Activated T-cell treated with anti-CD3 and anti-CD28 coated beads, Interleukin-2, amount 50 U/mL, for 48 hours (primary cell): ENCODE measurements at places on chromosomes 16 and 17.
A peak's percentile ranks its signal among the peaks of the same experiment; 100 is the strongest.

- no peak for DNase-seq
Measured at GRCh38 chr17:77111934-77112296, 28.9 kb upstream of the SEC14L1 start.

DNA sequence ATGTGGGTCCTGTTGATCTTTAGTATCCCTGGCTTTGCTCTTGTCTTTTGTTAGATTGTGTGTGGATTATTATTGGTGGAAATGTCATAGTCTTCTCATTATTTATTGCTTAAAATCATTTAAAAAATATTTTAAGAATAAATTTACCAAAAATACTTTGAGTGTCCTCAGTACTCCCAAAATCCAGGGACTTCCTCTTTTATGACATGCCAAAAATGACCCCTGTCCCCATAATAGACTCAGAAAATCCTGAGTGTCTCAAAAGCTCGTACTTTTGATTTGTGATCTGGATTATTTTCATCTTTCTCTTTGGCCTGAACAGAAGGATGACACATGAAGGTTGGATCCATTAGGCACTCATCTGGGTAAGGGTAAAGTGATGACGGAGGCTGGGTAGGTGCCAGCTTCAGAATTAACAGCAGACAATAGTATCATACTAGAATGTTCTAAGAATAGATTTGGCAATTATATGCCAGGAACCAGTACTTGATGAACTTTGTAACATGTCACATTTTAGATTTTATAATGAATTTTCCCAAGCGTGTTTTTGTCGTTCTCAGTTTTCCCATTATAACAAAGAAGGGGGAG is 602.2 kb upstream of the CDH8 start:
- DNase-seq, result no peak

DNA sequence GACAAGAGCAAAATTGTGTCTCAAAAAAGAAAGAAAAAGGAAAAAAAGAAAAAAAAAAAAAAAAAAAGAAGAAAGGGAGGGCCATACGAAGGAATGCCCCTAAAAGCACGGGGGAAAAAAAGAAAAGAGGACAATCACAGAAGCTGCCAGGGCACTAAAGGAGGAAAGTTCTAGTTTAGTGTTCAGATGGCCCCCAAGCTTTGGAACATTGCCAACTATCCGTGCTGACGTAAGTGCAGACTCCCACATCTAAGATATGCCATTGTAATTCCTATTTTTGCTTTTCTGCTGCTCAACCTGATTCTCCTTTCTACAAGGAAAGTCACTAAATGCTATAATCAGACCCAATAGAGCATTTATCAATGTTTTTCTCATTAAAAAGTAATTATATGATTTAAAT is 842.1 kb downstream of the KCNJ2 start:
- DNase-seq, result no peak

GRCh38 chr17:50583641-50584040 is 23.1 kb downstream of the CACNA1G start:
- DNase-seq, result no peak

GRCh38 chr16:20107083-20107482 is 33.4 kb upstream of the GPR139 start:
- no peak for DNase-seq

DNA sequence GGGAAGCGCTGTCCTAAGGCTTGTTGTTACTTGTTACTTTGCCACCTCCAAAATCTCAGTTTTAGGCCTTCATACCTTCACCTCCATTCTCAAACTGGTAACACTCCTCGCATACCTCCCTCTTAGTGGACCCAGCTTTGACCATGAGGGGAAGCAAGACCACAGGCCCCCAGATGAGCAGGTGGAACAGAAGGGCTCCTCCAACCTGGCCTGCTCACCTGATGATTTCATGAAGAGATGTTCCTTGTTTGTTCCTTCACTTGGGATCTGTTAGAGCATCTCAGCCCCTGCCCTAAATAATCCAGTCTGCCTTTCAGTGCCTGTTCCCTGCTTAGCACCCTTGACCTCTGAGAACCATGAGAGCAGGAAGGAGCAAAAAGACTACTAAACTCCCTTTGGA is 28.7 kb downstream of the DHX38 start:
- DNase-seq, result no peak

- DNase-seq, result no peak
Measured at GRCh38 chr17:82445542-82445941, 5.0 kb downstream of the CYBC1 start.

- DNase-seq, result peak; percentile 78
Measured at GRCh38 chr16:30184096-30184890, 891 bp downstream of the CORO1A start.

- no peak for DNase-seq
Measured at GRCh38 chr16:53910990-53911389, 207.0 kb downstream of the FTO start.

GRCh38 chr17:80596760-80597608 is 52.3 kb downstream of the RPTOR start:
- DNase-seq, result peak; percentile 59

DNA sequence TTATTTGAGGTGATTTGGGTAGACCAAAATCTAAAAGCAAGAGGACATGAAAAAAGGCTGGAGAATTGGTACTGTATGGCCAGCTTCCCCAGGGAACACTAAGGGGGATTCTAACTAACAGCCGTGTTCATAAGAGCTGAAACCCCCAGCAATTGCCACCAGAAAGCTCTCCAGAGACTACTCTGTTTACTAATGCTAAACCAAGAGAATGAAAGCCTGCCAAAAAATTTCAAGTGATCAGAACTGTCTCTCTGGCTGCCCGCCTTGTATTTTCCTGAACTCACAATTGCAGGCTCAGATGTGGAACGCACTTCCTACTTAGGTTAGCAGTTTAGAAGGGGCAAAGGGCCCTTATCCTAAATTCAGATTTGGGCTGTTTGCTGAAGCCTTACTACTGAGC is 24.1 kb downstream of the MYH10 start:
- no peak for DNase-seq

DNA sequence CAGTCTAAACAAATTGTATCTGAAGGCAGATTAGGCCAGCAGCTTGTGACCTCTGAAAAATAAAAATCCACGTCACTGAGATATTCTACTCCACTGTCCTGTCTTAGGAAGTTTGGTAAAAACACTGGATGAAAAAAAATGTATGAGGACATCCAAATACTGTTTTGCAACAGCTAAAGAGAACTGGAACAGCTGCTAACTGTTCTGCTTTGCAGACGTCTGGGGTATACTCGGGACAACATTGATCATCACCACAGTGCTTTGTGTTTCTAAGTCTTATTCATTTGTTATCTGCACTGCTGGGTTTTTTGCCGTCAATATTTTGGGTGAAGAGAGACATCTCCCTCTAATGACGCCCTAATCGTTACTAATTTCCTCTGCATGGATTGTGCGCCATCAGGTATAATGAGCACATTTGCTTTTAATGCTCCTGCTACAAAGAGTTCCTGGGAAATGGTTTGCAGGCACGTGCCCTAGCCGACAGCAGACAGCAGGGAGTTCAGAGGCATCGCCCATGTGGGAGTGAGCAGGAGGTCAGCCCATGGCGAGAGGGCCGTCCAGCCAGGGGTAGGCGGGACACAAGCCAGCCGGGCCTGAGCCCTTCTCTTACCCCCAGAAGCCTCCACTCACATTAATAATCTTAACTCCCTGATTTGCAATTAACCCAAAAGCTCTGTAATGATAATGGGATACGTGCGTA is 87.0 kb downstream of the CBLN1 start:
- DNase-seq, result no peak

DNA sequence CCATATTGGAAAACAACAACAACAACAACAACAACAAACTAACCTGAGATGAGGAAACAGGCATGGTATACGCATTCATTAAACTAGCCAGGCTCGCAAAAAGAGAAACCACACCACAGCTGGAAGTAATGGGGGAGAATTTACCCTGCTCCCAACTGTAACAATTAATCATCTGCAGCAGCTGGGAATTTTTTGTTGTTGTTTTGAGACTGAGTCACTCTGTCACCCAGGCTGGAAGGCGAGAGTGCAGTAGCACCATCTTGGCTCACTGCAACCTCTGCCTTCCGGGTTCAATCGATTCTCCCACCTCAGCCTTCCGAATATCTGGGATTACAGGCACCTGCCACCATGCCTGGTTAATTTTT is 16.3 kb downstream of the PRPSAP1 start:
- DNase-seq, result no peak

- no peak for DNase-seq
Measured at GRCh38 chr17:21124086-21124485, 2.7 kb upstream of the DHRS7B start.

DNA sequence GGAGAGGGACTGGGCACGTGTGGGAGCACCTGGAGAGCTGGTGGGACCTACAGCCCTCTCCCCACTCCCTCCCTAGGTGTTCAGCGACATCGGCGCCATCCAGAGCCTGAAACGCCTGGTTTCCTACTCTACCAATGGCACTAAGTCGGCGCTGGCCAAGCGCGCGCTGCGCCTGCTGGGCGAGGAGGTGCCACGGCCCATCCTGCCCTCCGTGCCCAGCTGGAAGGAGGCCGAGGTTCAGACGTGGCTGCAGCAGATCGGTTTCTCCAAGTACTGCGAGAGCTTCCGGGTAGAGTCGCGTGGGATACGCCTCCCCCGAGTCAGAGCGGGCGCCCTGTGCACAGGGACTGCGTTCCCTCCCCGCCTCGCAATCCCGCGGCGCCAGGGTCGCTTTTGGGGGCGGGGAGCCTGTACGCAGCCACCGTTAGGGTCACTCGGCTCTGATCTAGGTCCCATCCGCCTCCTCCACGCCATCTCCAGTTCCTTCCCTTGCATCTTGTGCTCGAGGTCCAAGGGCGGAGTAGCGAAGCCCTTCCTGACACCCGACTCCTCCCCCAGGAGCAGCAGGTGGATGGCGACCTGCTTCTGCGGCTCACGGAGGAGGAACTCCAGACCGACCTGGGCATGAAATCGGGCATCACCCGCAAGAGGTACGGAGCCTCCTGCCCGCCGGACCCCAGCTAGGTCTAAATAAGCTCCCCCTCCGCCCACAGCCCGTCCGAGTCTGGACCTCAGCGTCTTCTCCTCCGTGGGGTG is 13.0 kb downstream of the SARM1 start:
- DNase-seq, result peak; percentile 81

DNA sequence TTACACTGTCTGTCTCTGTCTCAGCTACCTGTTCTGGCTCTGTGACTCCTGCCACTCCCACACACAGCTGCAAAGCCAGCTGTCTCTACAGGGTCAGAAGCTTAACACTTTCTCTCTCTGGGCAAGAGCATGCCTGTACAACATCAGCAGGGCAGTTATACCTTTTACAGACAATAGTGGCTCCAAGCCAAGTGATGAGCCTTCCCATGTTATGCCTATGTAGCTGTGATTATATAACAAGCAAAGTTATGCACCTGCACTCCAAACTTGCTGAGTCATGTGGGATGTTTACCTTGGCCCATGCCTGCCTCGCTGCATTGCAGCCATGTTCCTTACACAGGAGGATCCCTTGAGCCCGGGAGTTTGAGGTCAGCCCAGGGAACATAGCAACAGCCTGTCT is 31.8 kb upstream of the APPBP2 start:
- DNase-seq, result no peak

DNA sequence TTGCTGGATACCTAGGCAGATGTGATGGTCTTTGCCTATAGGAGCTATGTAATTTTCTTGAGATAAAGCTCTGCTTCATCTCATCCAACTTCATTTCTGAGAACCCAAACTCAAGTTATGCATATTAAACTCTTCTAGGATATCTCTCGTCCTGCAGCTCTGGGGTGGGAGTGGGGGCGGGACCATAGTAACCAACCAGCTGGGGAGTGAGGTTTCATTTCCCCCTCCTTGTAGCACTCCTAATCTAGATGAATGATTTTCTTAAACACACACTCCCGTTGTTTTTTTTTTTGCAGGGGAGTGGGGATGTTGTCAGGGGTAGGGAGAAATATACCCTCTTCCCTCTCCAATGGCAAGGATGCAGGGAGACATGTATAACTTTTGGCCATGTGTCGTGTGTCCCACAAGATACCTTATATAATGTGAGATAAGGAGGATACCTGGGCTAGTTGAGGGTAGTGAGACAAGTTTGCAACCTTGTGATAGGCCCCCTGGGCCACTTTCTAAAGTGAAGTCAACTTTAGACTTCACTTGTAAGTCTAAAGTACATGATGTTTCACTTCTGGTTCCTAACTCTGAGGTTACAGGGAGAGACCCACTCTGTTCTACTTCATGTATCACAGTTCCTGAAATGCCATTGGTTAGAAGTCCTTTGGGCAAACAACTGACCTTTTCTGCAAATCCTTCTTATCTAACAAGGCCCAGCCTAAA is 10.5 kb upstream of the HEATR6 start:
- DNase-seq, result no peak

DNA sequence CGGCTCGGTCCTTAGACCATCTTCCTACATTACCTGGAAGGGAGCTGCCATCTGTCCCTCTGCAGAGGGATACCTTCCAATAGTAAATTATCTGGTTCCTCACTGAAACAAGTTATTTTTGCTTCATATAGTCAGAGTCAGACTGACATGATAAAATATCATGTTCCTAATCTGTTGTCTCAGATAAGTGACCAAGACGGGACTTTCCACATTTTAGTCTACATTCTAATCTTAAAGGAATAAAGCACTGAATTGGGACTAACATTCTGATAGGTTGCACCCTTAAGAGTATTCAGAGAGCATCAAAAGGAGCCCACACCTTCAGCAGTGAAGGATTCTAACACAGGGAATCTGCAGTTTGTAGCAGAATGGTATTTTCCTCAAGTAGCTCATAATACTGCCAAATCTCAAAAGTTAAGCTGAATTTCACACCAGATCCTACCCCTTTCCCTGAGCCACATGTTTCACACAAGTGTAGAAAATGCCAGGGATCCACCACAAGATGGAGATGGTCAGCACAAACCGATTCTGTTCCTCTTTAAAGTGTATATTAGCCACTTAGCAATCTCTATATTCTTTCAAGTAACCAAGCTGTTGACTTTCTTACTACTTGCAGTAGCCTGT is 13.4 kb downstream of the GINS2 start:
- DNase-seq, result no peak

DNA sequence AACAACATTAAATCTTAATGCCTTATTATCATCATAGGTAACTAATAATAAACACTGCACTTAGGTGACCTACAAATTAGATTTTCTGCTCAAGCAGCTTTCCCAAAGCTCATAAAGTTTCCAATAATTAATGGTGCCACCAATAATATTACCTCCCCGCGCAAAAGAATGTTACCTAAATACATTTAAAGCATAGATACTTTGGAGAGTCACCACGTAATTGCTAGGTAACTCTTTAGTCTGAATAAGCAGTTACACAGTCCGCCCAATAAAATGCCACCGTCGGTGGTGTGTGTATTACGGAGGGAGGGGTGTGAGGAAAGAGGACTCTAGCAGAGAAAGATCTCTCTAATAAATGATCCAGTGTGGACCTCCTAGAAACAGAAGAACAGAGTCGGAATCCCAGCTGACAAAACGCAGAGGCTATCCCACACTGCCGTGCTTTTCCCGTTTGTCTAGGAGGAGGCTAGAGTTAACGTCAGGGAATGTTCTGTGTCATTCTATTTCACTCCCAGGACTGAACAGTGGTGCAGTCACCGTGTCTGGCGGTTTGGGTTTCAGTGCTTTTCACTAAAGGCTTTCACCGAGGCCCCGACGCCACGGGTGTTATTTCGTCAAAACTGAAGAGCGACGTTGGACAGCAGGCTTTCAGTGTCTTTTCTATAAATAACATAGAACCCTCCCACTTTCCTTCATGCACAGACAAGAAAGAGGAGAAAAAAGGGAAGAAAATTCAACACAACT is 630 bp downstream of the RNFT1 start:
- peak; percentile 71 for DNase-seq
